Anterior cingulate cortex (tissue), 58 donors: ENCODE measurements at places on chromosomes 6 and 20.

DNA sequence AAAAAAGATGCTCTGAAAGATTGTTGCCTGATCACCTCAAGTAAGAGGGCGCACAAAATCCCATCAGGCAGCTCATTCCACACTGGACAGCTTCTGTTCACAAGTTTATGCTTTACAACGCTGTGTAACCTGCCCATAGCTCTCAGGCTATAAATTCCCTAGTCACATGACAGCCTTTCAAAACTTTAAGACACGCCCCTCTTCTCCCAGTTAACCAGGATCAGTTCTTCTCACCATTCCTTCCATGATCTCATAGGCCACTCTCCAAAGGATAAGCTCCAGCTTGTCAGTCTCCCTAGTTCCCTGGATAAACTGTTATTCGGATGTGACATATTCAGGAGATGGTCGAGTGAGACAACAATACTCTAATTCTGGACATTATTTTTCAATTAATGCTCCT, 15.0 kb downstream of the ADNP start:
- DNase-seq: no peak

DNA sequence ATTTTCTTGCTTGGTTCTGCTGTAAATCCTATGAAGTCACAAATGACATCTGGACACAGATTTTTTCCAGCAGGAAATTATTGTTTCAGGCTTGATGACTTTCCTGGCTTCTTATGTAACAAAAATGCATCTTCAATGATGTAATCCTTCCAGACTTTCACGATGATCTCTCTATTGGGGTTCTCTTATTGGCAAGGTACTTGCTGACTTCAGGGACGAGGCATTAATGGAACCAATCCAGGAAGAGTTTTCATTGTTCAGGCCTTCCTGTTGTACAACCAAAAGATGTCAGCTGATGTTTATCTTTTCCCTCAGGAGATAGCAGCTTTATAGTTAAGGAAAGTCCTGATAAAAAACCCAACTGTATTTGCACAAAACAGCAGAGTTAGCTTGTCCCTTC, 118.5 kb upstream of the MMS22L start:
- DNase-seq: no peak

DNA sequence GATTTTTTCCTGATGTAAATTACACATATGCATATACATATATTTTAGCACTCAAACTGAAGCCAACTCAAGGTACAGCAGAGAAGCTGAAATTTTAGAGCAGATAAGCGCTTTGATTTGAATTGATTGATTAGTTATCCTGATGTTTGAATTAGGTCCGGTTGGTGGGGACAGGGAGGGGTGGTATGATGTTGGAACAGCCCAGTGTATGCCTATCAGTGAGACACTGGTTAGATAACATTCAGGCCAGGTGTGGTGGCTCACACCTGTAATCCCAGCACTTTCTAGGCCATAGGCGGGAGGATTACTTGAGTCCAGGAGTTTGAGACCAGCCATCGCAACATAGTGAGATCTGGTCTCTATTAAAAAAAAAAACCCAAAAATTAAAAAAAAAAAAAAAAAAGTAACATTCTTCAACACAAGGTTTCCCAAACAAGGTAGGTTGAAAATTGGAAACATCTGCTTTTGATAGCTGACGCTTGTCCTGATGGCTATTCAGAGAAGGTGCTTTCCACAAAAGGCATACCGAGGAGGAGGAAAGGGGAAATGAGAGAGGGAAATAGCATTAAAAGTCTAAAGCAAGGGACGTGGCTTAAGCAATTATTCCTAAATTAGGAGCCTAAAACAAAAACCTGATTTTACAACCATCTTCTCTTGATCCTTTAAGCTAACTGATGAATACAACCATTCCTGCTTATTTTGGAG, 288.4 kb upstream of the JARID2 start:
- DNase-seq: no peak

- DNase-seq: no peak
Observed at GRCh38 chr6:16623731-16624130, 137.5 kb downstream of the ATXN1 start.

- DNase-seq: no peak
Observed at GRCh38 chr6:113642714-113643406, 214.3 kb upstream of the MARCKS start.

DNA sequence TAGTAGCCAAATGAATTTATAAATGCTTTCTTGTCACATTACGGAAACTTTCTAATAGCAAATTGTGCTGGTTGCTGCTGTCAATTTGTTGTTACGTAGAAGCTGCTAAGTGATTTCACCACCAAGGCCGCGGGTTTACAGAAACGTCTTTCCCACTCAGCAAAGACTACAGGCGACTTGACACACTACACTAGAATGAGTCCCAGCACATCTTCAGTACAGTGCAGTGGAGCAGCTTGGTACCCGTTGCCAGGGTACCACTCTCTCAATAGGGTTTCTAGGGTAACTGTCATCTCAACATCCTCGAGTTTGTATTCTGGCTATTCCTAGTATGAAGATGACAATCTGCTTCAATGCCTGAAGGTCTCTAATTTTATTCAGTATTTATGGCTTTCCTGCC, 22.7 kb upstream of the ZDHHC14 start:
- DNase-seq: no peak

DNA sequence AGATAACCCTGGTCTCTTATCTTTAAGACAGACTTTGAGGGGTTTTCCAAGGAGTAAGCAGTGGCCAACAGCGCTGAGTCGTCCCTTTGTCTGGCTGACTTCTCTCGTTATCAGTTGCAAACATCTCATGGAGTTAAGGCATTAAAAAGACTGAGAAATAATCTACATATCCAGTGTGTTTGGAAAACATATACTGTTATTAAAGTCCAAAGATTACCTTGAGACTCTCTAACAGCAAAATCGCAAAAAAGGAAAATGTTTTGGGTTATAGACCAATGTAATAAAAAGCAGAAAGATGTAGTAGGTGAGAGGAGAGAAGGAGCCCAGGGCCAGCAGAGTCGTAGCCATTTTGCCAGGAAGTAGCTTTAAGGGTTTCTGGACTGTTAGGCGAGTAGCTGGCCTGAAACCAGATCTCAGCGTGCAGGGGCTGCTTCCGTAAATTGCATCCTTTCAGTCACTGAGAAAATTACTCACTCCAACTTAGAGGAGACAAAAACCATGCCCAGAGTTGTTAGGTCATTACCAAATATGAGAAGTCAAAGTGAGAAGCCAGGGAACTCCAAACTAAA, 24.6 kb downstream of the MYLK4 start:
- DNase-seq: peak; percentile 10

GRCh38 chr20:58930496-58930895, 50.6 kb upstream of the NELFCD start:
- DNase-seq: no peak

DNA sequence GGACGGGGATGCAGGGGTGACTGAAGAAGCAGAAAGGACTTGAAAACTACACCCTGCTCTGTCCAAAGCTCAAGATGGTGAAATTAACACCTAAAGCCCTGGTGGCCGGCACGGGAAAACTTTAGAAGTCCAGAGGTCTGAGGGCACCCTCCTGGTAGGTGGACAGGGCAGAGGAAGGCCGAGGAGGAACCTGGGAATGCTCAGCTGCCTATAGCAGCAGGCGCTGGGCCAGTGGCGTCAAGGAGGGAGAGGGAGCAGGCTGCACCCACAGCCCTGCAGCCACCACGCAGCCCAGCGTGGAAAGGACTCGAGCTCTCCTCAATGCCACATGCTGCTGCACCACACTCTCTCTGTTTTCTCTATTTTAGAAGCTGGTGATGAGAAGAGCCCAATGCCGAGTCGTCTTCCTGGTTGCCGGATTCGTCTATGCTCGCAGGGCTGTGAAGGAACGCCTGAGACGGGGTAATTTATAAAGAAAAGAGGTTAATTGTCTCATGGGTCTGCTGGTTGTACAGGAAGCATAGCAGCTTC, 248.3 kb upstream of the AFDN start:
- no peak for DNase-seq

DNA sequence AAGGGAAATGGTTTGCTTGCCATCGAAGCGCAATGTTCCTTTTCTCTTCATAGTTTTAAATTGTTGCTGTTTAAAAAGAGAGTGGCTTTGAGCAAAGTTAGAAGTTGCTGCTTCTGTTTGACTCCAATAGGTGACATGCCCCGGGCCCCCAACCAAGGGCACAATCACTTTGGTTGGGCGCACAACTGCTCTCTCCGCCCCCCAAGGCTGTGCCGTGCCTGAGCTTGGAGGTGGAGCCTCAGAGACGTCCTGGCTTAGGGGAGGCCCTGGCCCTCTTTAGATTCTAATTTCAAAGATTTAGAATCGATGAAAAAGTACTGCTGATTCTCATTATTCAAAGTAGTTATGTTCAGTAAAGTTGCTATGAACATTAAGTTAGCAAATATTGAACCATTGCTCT, 725.9 kb downstream of the COL12A1 start:
- DNase-seq: no peak

DNA sequence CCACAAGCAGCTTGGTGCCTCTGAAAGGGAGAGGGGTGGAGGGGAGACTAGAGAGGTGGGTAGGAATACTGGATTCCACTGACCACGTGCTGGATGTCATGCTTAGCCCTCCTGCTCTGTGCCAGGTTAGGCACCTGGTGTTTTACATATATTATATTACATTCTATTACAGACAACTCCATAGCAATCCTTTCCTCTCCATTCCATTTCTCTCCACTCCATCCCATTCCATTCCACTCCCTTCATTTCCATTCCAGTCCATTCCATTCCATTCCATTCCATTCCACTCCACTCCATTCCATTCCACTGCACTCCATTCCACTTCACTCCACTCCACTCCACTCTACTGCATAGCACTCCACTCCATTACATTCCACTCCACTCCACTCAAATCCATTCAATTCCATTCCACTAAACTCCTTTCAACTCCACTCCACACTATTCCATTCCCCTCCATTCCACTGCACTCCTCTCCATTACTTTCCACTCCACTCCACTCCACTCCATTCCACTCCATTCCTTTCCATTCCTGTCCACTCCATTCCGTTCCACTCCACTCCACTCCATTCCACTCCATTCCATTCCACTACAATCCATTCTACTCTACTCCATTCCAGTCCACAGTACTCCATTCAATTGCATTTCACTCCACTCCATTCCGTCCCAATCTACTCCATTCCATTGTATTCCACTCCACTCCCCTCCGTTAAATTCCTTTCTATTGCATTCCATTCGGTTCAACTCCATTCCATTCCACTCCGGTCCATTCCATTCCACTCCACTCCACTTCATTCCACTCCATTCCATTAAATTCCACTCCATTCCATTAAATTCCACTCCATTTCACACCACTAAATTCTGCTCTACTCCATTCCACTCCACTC, 27.2 kb upstream of the DEFB125 start:
- DNase-seq: no peak

DNA sequence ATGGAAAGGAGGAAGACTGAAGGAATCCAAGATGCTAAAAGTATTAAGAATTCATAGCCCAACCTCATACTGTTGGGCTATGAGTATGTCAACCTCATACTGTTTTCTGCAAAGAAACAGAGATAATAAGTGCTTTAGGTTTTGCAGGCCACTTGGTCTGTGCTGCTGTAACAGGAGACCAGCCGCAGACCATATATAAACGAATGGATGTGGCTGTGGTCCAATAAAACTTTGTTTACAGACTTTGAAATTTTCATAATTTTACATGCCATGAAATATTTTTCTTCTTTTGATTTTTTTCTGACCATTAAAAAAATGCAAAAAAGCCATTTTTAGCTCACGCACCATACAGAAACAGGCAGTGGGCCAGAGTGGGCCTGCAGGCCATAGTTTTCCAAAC, 13.7 kb upstream of the THBD start:
- no peak for DNase-seq

DNA sequence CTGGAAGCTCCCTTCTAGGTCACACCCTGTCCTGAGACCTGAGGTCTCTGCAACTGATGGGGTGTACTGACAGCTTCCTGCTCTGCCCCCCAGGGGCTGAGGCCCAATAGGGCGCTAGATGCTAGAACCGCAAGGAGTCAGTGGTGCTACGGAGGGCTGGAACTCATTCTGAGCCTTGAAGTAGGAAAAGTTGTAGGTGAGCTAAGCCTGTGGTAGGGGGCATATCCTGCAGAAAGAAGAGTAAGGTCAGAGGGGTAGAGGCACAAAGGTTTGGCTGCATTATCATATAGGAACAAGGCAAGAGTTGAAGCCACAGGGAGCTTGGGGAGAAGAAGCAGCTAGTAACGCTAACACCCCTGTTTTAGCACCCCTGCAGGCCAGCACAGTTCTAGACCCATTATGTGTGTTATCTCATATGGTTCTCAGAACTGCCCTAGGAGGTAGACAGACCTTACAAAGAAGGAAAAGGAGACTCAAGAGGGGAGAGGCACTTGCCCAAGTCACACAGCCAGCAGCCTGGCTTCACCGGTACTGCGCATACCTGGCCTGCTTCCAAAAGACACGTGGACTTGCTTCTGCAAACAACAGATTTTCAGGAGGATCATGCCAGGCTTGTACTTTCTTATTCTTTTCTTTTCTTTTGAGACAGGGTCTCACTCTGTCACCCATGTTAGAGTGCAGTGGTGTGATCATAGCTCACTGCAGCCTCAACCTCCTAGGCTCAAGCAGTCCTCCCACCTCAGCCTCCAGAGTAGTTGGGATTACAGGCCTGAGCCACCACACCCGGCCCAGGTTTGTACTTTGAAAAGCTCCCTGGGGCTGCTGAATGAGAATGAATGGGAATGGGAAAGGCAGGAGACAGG, 156.1 kb downstream of the MRPL14 start:
- DNase-seq: no peak

- DNase-seq: no peak
Observed at GRCh38 chr6:7881765-7882500, 28.7 kb downstream of the TXNDC5 start.
